Stimulated activated CD8-positive, alpha-beta memory T cell treated with anti-CD3 and anti-CD28 coated beads, Interleukin-4, amount 100 ng/mL, for 48 hours (primary cell): ENCODE measurements at places on chromosomes 2 and 18.

GRCh38 chr2:227132986-227133385 is 31.0 kb downstream of the COL4A4 start:
- no peak for DNase-seq

DNA sequence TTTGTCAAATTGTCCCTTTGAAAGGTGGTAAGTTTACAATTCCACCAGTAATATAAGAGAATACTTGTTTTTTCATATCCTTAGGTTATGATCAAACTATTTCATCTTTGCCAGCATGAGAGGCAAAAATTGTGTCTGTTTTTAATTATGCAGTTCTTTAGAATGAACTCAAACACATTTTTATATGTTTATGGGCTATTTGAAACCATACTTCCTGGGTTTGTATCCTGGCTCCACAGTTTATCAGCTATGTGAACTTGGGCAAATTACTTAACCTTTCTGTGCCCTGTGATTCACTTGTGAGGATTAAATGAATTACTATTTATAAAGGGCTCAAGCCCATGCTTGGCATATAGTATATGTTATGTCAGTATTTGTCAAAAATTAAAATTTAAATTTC is 109.4 kb downstream of the TANC1 start:
- DNase-seq: no peak

GRCh38 chr18:11324510-11324909 is 175.1 kb upstream of the PIEZO2 start:
- DNase-seq: no peak

DNA sequence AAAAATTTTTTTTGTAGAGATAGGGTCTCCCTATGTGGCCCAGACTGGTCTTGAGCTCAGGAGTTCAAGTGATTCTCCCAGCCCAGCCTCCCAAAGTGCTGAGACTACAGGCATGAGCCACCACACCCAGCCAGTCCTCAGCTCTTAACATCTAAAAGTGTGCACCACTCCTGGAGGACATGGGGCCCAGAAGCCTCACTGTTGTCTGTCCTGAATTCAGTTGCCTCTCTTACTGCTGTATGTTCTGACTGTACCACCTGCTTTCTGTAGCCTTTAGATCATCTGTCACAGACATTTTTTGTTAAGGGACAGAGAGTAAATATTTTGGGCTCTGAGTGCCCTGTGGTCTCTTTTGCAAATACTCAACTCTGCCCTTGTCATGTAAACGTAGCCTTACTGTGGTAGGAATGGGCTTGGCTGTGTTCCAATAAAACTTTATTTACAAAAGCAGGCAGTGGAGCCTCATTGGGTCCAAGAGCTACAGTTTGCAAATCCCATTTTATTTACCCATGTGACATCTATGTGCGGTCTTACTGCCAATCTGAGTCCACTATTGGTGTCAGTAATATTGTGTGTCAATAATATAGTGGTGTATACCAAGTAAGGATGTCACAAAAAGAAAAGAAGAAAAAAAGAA is 38.1 kb downstream of the TMEM37 start:
- no peak for DNase-seq

DNA sequence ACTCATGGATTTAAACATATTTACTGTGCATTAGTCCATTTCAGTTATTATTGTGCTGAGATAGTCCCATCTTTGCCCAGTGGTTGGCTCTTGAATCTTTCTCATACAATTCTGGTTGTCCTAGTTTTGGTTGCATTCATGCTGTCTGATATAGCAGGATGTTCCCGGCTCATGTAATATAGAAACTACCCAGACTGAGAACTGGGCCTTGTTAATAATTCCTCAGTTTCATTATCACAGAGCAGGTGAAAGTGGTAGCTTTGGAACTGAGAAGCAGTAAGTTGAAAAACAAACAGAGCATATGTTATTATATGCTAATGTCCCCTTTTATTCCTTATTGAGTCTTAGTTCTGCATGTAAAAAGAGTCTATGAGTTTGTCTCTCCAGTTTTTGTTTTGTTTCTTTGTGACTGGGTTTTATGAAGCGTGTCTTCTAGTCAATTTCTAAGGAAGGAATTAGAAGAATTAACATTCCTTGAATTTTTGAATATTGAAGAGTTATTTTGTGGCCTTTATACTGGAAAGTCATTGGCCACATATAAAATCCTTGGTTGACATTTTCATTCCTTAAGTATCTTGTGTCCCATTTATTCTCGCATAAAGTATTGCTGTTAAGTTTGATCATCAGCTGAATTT is 43.3 kb downstream of the EIF5B start:
- no peak for DNase-seq

DNA sequence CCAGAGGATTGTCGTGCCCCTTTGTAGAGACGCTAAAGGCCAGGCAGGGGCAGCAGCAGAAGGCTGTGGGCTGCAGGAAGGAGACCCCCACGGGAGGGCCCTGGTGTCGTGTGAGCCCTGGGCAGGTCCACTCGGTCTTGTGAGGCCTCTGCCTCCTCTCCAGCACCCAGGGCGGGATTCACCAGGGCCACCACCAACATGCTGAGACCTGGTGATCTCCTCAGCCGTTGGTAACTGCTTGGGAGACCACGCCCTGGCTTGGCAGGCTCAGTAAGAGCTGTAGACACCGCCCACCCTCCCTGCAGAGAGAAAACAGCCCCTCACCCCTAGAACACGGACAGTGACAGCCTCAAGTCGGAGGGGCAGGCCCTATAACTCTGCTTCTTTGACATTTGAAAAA is 21.1 kb downstream of the MBP start:
- peak; percentile 22 for DNase-seq

GRCh38 chr2:95007822-95008221 is 17.7 kb upstream of the MAL start:
- no peak for DNase-seq

GRCh38 chr2:178449700-178450523 is 1.1 kb downstream of the PRKRA start:
- no peak for DNase-seq
